ENCODE measurements at places on chromosomes 1 and 21.

GRCh38 chr1:171344473-171344820, 30.5 kb downstream of the FMO4 start:
- DNase-seq = no peak

DNA sequence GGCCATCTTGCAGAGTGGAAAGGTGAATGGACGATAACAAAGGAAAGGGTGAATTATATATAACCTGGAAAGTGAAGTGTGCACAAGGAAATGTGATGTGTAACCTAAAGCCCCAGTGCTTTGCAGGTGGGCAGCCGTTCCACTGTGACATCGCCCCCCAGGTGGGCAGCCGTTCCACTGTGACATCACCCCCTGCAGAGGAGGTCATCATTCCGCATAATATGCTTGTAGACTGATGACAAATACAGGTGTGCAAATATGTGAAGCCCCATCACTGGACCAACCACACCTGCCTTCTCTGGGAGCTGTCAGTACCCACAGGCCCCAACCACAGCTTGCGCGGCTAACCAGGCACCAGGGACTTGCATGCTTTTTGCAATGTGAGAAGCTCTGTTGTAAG, 4.7 kb upstream of the ZNF496 start:
- no peak for DNase-seq

GRCh38 chr1:240027059-240027462, 64.6 kb upstream of the FMN2 start:
- no peak for DNase-seq

- no peak for DNase-seq
These were observed 134.4 kb downstream of the SDCCAG8 start for GRCh38 chr1:243390162-243390791.

DNA sequence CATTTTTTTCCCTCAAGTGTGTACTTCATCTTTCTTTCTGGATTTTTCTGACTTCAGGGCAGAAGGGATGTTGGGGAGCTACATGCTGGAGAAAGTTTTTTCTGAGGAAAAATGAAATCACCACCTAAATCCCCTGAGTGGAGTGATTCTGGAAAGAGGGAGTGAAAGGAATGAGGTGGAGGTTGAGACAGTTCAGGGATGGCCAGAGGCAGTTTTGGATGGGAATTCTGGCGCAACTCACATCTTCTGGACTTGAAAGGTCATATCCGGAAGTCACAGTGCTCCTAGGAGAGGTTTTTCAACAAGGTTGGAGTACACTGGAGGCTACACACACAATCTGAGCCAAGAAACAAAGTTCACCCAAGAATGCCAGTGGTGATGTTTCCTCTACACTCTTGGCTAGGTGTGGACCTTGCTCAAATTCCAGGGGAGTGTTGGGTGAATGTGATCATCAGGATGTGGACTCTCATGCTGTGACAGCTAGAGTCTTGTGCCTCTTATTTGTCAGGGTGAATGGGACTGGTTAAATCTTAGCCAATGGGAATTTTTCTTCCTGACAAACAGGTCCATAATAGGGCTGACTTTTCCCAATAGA, 161.5 kb downstream of the HLX start:
- DNase-seq = no peak

DNA sequence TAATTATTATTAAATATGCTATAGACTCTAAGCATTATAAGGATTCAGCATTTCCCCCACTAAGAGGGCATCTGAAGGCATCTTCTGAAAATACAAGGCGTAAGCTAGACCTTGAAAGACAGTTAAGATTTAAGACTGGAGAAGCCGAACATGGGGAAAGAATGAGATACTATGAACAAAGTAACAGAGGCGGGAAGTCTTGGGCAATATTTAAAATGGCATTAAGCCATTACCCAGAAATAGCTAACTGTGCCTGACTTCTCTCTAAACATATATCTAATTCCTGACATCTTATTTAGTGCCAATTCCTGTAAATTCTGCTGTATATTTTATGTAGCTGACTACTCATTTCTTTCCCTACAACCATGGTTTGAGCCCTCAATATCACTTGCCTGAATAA, 20.9 kb downstream of the DPH5 start:
- DNase-seq = no peak

GRCh38 chr21:43684424-43684823, 25.1 kb downstream of the RRP1B start:
- no peak for DNase-seq

- no peak for DNase-seq
These were observed 28.9 kb upstream of the KLF18 start for GRCh38 chr1:44170281-44170823.

DNA sequence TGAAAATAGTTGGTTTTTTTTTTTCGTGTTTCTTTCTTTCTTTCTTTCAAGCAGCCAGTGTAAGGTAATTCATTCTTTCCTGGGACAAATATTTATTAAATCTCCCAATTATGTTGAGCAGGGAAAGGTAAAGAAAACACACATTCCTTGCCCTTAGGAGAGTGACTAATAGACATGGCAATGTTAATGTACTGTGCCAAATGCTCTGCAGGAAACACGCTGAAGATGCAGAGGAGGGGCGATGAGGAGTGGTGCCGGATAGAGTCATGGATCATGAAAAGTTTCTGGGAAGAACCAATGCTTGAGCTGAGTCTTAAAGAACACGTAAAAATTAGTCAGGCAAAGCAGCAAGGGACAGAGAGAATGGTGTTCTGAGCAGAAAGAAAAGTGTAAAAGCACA, 199.2 kb downstream of the DNM3 start:
- no peak for DNase-seq

GRCh38 chr1:156461781-156462647, 38.6 kb downstream of the MEF2D start:
- no peak for DNase-seq

- DNase-seq = no peak
These were observed 4.8 kb upstream of the DSCAM start for GRCh38 chr21:40851749-40852148.

DNA sequence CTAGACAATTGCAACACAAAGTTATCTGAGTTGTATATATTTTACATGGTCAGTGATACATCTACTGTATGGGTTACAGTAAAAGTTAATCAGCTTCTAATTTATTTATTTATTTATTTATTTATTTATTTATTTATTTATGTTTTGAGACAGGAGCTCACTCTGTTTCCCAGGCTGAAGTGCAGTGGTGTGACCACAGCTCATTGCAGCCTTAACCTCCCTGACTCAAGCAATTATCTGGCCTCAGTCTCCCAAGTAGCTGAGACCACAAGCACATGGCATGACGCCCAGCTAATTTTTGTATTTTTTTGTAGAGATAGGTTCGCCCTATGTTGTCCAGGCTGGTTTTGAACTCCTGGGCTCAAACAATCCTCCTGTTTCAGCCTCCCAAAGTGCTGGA, 241.6 kb downstream of the PTPRC start:
- DNase-seq = no peak

- DNase-seq = no peak
These were observed 6.9 kb upstream of the MX1 start for GRCh38 chr21:41418956-41419680.

- no peak for DNase-seq
These were observed 108.5 kb upstream of the GNG12 start for GRCh38 chr1:67941746-67942145.

DNA sequence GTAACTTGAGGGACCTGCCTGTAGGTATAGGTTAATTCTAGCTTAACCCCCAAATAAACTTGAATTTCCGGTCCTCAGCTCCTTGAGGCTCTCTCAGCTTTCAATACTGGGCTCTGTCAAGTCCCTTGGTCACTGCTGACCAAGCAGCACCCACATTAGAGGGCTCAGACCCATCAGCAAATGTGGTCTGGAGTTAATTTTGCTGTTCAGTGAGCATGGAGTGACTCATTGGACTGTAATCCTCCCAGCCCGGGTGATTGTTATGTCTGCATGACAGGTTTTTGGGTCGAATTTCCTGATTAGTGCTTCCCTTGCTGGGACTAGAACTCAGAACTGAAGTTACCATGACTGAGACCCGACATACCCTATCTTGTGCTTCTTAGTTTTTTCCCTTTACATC, 130.6 kb downstream of the URB2 start:
- no peak for DNase-seq

Measured in stimulated activated CD4-positive, alpha-beta T cell treated with anti-CD3 and anti-CD28 coated beads, TNF-alpha, amount 100 ng/mL, for 48 hours (primary cell).